AG09319 (cell line): ENCODE measurements at places on chromosomes 16 and 17.

DNA sequence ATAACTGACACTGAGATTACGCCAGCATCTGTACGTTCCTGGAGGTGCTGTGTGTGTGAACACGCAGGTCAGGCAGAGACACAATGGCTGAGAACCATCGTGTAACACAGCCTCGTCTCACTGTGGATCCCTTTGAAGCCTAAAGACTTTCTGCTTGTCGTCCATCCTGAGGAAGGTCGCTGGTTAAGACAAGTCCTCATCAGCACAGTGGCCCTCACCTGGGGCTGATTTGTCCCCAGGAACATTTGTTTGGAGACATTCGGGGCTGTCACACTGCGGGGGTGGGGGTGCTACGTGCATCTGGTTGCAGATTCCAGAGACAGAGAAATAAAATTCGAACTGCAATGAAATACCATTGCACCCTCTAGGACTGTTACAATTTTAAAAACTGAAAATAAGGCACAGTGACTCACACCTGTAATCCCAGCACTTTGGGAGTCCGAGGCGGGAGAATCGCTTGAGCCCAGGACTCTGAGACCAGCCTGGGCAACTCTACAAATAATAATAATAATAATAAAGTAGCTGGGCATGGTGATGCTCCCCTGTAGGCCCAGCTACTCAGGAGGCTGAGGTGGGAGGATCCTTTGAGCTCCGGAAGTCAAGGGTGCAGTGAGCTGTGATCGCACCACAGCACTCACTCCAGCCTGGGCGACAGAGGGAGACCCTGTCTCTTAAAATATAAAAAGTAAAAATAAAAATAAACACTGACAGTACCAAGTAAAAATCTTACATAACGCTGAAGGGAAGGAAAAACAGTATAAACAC, 112.0 kb upstream of the METRNL start:
- no peak for DNase-seq

DNA sequence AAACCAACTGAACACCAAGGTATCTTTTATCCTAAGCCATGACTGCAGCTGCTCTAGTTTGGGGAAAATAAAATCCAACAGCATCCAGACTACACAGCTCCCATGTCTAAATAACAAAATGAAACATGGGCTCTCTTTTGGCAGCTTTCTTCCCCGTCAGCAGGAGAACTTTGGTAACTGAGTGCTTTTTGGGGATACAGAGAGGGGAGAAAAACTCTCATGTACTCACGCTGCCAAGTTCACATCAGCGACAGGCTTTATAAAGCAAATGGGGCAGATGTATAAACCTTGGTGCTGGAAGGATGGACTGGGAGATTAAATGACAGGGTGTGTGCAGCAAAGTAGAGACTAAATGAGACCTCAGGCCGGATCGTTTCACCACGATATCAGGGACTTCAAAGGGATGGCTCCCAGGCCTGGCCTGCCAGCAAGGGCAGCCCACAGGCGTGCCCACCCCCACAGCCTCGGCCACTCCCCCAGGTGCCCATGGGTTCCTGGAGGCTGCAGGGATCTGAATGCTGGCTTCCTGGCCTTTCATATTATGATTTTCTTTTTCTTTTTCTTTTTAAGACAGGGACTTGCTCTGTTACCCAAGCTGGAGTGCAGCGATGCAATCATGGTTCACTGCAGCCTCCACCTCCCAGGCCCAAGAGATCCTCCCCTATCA, 174.6 kb downstream of the ZNF423 start:
- DNase-seq: no peak

- no peak for DNase-seq
Measured at GRCh38 chr17:69858460-69858859, 216.6 kb upstream of the KCNJ16 start.

DNA sequence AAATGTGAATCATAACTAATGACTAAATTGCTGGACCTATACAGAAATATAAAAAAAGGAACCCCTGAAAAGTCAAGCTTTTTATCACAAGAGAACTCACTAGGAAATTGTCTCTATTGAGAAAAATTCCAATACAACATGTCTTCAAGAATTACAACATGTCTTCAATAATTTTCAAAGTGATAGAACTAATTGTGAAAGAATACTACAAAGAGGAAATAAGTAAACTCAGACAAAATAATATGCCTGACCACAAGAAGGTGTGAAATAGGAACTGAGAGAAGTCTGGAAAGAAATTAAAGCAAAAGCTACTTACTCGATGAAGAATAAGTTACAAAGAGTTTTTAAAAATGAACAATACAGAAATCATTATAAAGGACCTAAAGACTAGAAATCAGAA, 29.9 kb upstream of the OR1G1 start:
- DNase-seq: no peak

DNA sequence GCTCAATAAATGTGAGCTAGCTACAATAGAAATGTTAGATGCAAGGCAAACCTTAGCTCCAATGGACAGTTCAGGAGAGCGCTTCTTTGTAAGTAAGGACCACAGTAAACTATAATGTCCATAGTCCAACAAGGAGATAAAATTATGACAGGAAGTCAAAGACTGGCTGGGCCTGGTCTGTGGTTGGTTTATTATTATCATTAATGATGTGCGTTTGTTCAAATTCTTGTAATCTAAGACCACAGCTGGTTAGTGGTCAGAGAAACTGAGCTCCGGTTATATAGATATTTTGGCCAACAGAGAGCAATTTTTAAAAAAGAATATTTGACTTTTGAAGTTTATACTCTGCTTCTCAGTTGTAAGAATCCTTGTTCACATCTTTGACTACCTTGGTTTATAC, 4.7 kb upstream of the CMTM2 start:
- no peak for DNase-seq

- no peak for DNase-seq
Measured at GRCh38 chr16:13344001-13344400, 442.6 kb downstream of the SHISA9 start.

DNA sequence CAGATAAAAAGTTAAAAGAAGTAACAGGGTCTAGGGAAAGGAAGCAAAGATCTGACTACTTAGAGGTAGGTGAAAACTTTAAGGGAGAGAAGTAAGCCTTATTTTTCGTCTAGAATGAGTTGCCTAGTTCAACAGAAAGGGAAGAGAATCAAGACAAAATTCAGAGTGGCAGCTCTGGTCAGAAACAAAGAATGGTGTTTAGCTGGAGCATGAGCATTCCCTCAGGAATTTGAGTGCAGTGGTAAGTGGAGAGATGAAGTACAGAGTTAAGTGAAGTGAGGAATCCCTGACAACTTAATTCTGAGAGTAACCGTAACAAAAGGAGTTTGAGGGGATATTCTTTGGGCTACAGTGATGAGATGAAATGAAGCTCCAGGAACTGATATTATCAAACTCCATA, 11.5 kb downstream of the SMG6 start:
- DNase-seq: no peak

DNA sequence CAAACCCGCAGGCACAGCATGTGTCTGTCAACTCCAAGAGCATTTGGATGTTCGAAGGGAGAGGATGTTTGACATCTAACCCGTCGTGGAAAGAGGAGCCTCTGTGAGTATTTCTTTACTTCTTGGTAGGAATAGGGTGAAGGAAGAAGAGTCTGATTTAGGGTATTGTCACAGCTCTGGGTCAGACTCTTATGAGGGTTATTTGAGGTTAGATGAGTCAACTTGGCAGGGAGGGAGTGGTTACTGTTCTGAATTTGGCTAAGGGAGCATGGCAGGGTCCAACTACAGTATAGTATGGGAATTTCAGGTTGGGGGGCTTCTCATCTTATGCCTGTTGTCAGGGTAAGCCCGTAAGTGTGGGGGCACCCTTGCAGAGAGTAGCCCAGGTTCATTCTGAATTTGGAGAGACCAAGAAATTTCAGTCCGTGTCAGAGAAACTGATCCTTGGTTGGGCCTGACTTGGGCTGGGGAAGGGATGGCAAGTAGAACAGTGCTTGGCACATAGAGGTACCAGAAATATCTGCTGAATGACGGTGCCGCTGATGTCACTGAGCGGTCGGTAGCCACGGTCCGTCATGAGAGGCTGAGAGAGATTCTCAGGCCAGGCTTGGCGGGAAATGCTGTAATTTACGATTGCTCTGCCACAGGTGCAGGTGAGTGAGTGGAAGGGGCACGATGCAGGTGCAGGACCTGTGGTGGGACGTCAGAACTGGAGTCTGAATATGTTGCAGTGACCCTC, 43.2 kb downstream of the MYH3 start:
- DNase-seq: no peak

GRCh38 chr17:4951486-4951885, 567 bp downstream of the ENO3 start:
- no peak for DNase-seq

DNA sequence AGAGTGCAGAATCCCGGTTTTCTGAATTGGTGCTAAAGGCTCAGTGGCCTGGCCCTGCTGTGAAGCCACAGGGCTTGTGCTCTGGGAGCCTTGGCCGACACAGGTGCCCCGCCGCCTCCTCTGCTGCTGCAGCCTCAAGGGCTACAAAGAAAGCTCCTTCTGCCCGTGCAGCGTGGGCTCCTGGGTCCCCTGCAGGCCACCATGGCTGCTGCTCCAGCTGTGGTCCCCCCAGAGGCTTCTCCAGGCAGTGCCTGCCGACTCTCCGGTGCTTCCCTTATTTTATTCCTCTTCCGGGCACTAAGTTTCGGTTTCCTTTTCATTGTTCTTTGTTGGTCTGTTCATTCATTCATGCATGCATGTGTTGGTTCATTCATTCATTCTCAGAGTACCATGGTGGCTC, 53.1 kb downstream of the CMIP start:
- DNase-seq: no peak

GRCh38 chr16:15043344-15043743, 12.5 kb downstream of the NTAN1 start:
- no peak for DNase-seq

- no peak for DNase-seq
Measured at GRCh38 chr17:17098551-17099179, 56.4 kb downstream of the MPRIP start.

- no peak for DNase-seq
Measured at GRCh38 chr17:57032343-57032742, 52.7 kb upstream of the AKAP1 start.

- no peak for DNase-seq
Measured at GRCh38 chr16:56789360-56789759, 59.4 kb downstream of the NUP93 start.

DNA sequence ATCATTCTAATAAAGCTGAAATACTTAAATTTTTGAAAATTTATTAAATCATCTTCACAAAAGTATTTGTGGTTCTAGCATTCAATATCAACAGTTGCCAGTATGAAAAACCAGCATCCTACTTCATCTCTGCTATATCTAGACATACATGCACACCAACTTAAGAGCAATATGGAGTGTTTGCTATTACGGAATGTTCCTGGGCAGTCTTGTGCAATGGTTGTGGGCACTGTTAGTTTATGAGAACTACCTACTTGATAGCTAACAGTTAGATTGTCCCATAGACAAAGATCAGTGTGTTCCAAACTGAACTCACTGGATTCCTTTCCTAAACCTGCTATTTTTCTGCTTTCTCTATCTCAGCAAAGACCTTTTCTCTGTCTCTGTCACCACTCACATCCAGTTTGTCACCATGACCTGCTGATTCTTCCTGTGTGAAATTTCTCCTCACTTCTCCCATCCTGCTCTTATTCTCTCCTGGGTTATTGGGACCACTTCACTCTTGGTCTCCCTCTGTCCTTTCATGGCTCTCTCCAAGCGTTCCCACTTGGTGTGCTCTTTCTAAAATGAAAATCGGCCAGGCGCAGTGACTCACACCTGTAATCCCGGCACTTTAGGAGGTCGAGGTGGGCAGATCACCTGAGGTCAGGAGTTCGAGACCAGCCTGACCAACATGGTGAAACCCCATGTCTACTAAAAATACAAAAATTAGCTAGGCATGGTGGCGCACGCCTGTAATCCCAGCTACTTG, 27.7 kb downstream of the CNTROB start:
- no peak for DNase-seq

DNA sequence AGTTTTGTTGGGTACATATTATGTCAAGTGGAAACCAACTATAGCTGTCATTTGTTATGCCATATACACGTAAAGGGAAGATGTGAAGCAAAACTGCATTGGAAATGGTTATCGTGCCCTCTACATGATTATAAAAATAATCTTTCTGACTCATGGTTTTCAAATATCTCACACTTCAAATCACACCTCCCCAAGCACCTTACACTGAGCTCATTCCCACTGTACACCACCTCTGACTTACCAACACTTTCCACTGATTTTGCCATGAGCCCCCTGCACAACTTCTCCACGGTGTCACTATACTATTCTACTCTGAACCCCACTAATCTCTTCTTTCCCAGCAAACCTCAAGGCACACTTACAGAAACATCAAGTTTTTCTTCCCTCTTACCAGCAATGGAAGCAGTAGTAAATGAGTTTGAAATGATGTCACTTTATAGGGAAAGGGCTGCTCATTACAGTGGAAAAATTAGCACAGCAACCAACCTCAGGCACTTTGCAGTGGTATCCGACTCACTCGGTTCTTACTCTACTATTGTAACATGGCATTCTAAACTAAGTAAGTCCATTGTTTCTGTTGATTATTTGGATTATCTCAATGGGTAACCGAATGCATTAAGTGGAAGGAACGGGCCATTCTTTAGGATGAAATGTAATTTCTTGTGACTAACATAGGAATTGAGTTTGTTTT, 18.7 kb downstream of the ZNF821 start:
- DNase-seq: no peak

DNA sequence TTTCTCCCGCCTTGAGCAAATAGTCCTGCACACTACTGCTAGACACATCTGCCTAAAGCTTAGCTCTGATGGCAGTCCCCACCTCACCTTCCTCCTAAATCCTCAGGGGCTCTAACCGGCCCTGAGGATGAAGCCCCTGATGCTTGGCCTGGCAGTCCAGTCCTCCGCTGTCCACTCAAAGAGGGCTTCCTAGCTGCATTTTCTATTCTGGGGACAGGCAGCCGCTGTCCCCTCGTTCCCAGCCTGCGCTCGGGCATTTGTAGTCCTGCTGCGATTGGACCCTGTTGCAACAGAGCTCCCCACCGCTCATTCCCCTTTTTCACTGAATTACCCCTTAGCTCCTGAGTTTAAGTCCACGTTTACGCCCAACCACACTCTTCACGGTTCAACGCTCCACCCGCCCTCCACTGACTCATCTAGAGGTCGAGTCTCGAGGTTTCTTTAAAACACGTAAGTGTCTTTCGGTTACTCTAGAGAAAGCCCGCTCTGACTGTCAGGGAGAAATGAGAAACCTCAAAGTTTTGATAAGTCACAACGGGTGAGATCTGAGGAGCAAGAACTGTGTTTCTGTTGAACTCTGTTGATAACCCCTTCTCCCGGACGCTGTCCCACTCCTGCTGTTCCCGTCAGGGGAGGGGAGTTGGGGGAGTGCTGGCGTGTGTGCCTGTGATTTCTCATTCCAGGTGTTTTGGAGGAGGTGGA, 4.5 kb downstream of the CCR7 start:
- no peak for DNase-seq
